ENCODE measurements at places on chromosomes 5 and 9.

DNA sequence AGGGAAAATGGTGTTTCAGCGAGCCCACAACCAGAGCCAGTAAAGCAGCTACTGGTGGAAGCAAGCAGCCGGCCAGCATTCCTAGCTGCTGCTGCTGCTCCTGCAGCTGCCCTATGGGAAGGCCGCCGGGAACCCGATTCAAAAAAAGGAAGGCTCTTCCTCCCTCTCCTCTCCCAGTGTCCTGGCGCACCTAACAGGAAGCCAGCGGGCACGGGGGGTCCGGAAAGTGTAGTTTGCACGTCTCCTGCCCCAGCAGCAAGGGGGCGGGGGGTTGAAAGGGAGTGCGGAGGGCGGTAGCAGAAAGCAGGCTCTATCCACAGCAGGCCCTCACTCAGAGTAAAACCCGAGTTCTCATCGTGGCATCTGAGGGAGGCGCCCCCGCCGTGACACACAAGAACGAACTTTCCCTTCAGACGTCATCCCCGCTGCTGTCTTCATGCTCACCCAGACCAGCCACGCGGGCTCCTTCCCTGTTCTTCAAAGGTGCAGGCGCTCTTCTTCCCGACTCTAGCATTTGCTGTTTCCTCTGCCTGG is 16.5 kb downstream of the GRXCR2 start:
- no peak for DNase-seq

DNA sequence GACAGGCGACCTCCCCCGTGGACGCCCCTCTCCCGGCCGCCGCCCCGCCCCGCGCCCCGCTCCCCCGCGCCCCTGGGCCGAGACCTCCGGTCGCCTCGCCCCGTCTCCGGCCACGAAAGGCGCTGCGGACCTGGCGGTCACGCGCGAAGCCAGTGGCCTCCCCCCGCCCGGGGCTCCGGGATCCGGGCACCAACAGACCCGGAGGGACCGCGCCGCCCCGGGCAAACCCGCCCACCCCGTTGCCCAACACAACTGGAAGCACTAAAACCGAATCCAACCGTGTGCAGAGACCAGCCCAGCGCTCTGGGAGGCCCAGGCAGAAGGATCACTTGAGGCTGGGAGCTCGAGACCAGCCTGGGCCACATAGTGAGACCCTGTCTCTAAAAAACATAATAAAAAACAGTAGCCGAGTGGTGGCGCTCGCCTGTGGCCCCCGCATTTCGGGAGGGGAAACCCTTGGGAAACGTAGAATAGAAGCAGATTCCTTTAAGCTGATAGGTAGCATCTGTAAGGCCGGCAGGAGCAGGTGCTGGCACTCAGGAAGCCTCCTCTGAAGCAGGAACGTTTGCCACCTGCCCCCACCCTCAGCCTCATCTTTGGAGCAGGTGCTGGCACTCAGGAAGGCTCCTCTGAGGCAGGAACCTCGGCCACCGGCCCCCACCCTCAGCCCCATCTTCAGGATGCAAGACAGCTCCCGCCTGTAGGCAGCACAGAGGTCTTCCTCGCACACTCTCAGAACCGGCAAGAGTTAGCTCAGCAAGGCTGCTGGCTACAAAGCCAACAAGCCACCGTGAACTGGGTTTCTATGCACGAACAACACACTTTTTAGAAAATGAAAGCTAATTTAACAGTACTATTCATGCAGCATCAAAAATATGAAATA is 4.6 kb upstream of the SLC9A3 start:
- DNase-seq, result no peak

DNA sequence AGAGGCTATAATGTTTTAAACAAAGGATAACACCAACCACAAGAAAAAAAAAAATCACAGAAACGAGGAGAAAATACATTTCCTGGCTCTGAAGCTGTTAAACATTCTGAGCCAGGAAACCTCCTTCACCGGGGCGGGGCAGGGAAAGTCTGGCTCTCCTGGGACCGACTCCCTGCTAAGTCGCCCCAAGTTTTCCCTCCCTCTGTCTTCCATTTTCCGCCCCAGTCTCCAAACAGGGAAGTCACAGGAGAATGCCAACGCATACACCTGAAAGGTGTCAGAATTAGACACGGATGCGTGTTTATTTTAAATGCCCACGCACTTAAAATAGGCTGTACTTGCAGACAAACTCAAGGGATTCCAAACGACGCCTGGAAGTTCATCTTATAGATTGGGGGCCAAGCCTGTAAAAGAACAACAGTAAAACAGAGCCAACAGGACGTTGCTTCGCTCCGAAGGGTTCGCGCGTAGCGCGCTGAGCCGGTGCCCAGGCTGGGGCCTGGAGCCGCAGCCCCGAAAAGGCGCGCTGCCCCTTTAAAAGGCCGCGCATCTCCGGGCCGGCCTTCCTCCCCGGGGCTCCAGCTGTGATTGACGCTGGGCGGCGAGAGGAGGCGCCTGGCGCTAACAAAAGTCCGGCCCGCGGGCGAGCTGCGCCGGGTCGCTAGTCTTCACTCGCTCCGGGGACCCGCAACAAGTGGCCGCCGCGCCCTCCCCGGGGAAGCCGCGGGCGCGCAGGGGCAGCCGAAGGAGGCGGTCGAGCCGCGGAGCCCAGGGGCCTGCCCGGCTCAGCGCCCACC is at the start of gene FBXL7:
Gene FBXL7 (plus strand): TSS at position 653 of the 797 bp plus-strand sequence.
- no peak for DNase-seq

DNA sequence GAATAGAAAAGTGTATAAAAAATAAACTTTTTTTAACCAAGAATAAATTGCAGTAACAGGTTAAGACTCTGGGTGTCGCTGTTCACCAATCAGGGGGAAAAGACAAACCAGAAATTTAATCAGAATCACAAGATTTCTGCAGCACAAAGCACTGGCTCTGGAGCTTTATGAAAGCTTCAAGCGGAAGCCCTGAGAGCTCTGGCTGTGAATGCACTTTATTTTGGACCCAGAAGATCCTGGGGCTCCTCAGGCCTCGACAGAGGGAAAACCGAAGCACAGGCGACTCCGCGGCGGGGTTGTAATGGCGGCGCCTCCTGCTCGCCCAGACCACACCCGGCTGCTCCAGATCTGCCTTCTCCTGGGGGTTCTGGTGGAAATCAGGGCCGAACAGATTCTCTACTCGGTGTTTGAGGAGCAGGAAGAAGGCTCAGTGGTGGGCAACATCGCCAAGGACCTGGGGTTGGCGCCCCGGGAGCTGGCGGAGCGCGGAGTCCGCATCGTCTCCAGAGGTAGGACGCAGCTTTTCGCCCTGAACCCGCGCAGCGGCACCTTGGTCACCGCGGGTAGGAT is at the start of gene PCDHGA4:
Gene PCDHGA4 (plus strand): TSS at position 122 of the 570 bp plus-strand sequence. CDS start 87 bp downstream, at position 209.
- no peak for DNase-seq

- no peak for DNase-seq
These were observed 1.2 kb downstream of the PDLIM7 start for GRCh38 chr5:177496070-177496726.

DNA sequence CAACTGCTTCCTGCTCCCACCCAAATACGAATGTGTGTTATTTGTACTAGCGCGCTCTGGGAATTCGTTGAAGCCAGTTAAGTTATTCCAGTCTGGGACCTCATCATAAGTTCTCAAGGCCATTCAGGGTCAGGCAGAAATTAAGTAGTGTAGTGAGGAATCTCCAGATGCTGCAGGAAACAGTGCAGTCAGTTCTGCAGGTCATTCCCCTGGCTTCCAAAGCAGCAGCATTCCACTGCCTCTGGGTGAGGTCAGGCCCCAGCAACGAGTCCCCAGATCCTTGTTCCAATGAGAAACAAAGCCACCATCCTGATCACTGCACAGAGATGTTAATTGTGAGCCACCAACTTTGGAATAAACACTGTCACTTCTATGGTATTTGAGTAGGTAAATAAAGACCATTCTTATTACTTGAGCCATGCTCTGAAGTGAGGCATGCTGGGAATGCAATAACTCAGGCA is 33.1 kb downstream of the SVEP1 start:
- DNase-seq, result no peak
